CD8-positive, alpha-beta memory T cell (primary cell): ENCODE measurements at places on chromosomes 5 and 9.

DNA sequence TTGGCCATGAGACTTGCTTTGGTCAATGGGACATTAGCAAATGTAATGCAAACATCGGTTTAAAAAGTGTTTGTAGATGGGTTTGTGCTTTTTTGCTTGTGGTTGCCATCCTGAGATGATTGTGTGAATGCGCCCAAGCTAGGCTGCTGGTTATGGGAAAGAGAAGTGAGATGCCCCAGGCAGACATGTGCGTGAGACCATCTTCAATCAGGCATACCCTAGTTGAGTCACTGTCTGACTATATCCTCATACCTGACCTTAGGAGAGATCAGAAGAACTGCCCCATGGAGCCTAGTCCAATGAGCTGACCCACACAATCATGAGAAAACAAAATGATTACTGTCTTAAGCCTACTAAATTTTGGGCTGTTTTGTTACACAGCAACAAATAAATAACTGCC, 36.8 kb upstream of the ZNF608 start:
- DNase-seq = no peak
- no peak overlapping the region for H3K4me3 ChIP-seq
- H3K27ac ChIP-seq = no peak overlapping the region
- no peaks in the 10 kb centered on the region for H3K27me3 ChIP-seq
- no peaks in the 10 kb centered on the region for H3K4me1 ChIP-seq
- no peaks in the 10 kb centered on the region for H3K36me3 ChIP-seq

DNA sequence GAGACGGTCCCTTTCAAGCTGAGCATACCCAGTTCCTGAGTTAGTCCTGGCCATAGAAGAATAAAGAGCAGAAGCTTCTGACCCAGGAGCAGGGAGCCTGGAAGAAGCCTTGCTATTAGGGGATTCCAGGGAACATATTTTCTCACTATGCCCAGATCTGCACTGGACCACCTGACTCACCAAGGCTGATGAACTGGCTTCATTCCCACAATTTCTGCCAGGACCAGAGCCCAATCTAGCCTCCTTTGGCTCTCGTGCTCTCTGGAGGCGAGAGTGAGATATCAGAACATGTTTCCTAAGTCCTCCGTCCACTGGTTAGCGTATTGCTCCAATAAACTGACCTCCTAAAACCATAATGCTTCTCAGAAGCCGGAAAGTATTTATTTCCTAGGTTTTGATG, 9.9 kb downstream of the GABBR2 start:
- no peak overlapping the region for H3K4me3 ChIP-seq
- no peak for DNase-seq
- H3K36me3 ChIP-seq = no peaks in the 10 kb centered on the region

- H3K27me3 ChIP-seq = no peaks in the 10 kb centered on the region
- DNase-seq = no peak
- no peaks in the 10 kb centered on the region for H3K36me3 ChIP-seq
Observed at GRCh38 chr5:132392978-132393825, 23.7 kb downstream of the SLC22A5 start.

- DNase-seq = no peak
- H3K4me1 ChIP-seq = peaks cover 17% of the 10 kb centered on the region
- no peaks in the 10 kb centered on the region for H3K27me3 ChIP-seq
- H3K27ac ChIP-seq = peak overlapping the region; percentile 96
Observed at GRCh38 chr5:132865668-132866341, 464 bp downstream of the GDF9 start.

DNA sequence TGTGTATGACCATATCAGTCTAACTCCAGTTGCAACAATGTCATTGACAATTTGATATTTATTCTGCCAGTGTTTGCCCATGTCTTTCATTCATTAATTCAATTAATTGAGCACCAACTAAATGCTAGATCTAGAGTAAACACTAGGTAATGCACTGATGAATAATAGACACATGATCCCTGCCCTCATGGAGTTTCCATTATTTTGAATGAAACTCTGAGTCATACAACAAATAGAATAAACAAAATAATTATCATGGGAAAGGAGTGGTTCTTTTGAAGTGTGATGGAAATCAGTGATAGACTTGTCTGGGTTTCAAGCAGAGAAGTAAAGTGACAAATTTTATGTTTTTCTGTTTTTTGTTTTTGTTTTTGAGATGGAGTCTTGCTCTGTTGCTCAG, 4.6 kb downstream of the ARHGEF37 start:
- H3K4me1 ChIP-seq = peaks cover 2% of the 10 kb centered on the region
- DNase-seq = no peak
- peaks cover 8% of the 10 kb centered on the region for H3K27me3 ChIP-seq
- H3K36me3 ChIP-seq = no peaks in the 10 kb centered on the region
- H3K4me3 ChIP-seq = no peak overlapping the region

- H3K4me3 ChIP-seq = no peak overlapping the region
- no peaks in the 10 kb centered on the region for H3K36me3 ChIP-seq
- DNase-seq = no peak
- no peaks in the 10 kb centered on the region for H3K27me3 ChIP-seq
- no peak overlapping the region for H3K27ac ChIP-seq
Observed at GRCh38 chr5:91906027-91906426, 522.9 kb upstream of the ARRDC3 start.

- H3K4me3 ChIP-seq = no peak overlapping the region
- H3K4me1 ChIP-seq = no peaks in the 10 kb centered on the region
- no peaks in the 10 kb centered on the region for H3K36me3 ChIP-seq
- H3K27ac ChIP-seq = no peak overlapping the region
- DNase-seq = no peak
- H3K27me3 ChIP-seq = no peaks in the 10 kb centered on the region
Observed at GRCh38 chr5:94024101-94024500, 282.7 kb upstream of the POU5F2 start.

DNA sequence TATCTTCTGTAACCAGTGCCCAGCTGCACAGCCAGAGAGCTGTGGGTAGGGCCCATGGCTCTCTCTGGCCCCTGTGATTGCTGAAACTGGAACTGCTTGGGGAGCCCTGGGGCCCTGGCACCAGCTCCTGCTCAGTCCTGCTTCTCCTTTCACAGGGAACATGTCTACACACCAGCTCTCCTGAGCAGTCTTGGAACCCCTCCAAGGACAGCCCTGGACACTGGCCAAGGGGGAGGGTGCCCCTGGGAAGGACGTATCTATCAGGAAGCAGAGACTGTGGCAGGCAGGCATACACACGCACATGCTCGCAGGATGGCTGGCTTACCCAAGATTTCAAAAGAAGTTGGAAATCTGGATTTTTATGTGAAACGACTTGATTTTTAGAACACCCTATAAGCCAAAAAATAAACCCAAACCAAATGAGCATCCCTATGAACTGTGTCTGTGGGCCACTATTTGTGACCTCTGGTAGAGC, 8.8 kb upstream of the TRAF1 start:
- H3K27ac ChIP-seq = peak overlapping the region; percentile 52

DNA sequence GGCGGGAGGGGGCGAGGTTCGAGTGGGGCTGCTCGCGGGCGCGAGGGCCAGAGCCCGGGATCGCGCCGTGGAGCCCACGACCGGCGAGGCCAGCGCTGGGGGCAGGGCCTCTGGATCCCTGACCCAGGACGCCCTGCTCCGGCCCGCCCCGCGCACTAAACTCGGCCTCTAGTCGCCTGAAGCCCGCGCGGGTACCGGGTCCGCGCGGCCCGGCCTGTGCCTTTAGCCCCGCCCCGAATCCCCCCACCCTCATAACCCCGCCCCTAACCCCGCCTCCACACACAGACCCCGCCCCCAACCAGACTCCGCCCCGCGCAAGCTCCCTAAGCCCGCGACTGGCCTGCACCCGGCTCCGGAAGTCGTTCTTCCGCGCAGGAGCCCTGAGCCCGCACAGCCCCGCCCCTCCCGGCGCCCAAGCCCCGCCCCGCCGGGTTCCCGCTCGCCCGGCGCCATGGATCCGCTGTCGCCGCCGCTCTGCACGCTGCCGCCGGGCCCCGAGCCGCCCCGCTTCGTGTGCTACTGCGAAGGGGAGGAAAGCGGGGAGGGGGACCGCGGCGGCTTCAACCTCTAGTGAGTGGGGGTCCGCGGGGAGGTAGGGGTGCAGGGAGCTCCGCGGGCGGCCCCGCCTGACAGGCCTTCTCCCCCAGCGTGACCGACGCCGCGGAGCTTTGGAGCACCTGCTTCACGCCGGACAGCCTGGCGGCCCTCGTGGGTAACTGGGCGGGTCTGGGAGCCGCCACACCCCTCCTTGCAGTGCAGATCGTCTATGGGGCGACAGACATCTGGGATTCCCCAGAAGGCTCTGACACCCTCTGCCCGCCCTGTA, at the start of gene PAXX:
PAXX (plus strand) TSS at position 430 of the 826 bp plus-strand sequence; CDS start at position 452, 22 bp downstream.
- H3K27me3 ChIP-seq = no peaks in the 10 kb centered on the region
- H3K4me3 ChIP-seq = peak within 1 kb of the TSS; percentile 65
- DNase-seq = peak; percentile 93
- peak within 1 kb of the TSS; percentile 83 for H3K27ac ChIP-seq

- H3K27ac ChIP-seq = no peak overlapping the region
- no peak overlapping the region for H3K4me3 ChIP-seq
- no peaks in the 10 kb centered on the region for H3K36me3 ChIP-seq
- peaks cover 6% of the 10 kb centered on the region for H3K27me3 ChIP-seq
- peaks cover 6% of the 10 kb centered on the region for H3K4me1 ChIP-seq
Observed at GRCh38 chr5:172637740-172638139, 3.3 kb upstream of the NEURL1B start.

GRCh38 chr9:36144309-36145232, 8.0 kb downstream of the GLIPR2 start:
- peak overlapping the region; percentile 61 for H3K4me3 ChIP-seq
- peak; percentile 38 for DNase-seq
- no peaks in the 10 kb centered on the region for H3K36me3 ChIP-seq
- H3K4me1 ChIP-seq = peaks cover 98% of the 10 kb centered on the region

GRCh38 chr9:77909306-77909705, 122.3 kb downstream of the GNAQ start:
- H3K36me3 ChIP-seq = no peaks in the 10 kb centered on the region
- peak overlapping the region; percentile 8 for H3K4me3 ChIP-seq
- no peak for DNase-seq
- peaks cover 31% of the 10 kb centered on the region for H3K4me1 ChIP-seq
- no peaks in the 10 kb centered on the region for H3K27me3 ChIP-seq

DNA sequence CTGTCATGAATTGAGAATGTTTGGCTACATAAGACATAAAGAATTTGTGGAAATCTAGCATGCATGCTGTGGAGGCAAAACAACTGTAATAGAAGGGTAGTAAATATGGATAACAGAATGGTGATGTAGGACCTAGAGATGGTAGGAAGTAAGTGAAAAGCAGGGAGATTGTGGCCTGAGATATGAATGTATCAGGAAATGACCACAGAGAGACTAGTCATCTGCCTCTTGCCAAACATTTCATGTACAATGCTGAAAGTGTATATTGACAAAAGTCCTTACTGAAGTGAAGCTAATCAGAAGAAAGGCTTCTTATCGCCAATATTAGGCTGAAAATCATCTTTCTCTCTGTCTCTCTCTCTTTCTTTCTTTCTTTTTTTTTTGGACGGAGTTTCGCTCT, 873.1 kb upstream of the CTNND2 start:
- no peak overlapping the region for H3K27ac ChIP-seq
- DNase-seq = no peak
- no peak overlapping the region for H3K4me3 ChIP-seq

DNA sequence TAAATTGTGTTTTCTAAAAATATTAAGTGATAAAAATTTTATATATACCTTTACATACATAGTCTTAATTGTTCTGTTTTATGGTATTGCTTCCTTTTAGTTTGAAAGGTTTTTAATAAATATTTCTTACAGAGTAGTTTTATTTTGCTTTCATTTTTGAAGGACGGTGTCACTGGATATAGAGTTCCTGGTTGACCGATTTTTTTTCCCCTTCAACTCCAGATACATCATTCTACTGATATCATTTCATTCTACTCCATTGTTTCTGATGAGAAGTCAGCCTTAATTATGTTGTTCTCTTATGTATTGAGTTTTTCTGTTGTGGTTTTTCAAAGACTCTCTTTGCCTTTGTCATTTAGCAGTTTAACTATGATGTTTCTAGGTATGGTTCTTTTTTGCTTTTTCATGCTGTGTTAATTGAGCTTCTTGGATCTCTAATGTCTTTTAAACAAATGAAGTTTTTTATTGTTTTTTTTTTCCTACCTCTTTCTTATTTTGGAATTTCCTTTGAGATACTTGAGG, 30.4 kb downstream of the MTREX start:
- peaks cover 9% of the 10 kb centered on the region for H3K4me1 ChIP-seq
- H3K27ac ChIP-seq = no peak overlapping the region
- H3K4me3 ChIP-seq = no peak overlapping the region

DNA sequence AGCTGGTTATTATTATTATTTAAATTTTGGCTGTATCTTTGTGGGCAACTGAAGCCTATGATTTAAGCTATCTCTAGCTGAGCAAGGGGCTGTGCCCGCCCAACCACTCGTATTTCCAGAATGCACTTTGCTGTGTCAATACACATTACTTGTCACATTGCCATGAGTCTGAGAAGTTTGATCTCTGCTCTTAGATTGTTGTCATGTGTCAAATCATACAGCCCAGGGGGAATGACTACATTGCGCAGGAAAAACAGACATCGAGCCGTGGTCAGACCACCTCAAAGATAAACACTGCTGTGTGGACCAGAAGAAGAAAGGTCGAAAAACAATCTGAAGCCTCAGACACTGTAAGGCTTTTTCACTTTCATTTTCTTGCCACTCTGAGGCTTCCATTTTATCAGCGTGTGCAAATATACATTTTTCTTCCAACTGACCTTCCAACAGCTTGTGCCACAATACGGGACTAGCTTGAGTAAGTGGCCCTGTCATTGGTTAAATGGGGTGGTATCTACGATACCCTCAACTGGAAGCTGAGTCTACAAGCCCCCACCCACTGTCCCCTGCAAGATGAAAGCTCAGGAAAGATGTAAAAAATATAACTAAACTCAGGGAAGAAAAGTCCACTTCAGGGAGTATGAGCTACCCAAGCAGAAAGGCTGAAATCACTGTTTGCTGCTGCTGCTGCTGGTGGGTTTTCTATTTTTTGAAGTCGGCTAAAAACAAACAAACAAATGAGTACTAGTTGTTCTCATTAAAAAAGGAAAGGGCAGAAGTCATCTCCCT, 603.0 kb downstream of the BNC2 start:
- DNase-seq = no peak
- H3K4me1 ChIP-seq = no peaks in the 10 kb centered on the region
- no peak overlapping the region for H3K4me3 ChIP-seq
- H3K27me3 ChIP-seq = no peaks in the 10 kb centered on the region
- no peak overlapping the region for H3K27ac ChIP-seq
- H3K36me3 ChIP-seq = no peaks in the 10 kb centered on the region

- no peak for DNase-seq
- H3K27ac ChIP-seq = no peak overlapping the region
- no peaks in the 10 kb centered on the region for H3K36me3 ChIP-seq
- no peaks in the 10 kb centered on the region for H3K4me1 ChIP-seq
- H3K4me3 ChIP-seq = no peak overlapping the region
Observed at GRCh38 chr5:36585701-36586100, 20.7 kb upstream of the SLC1A3 start.

DNA sequence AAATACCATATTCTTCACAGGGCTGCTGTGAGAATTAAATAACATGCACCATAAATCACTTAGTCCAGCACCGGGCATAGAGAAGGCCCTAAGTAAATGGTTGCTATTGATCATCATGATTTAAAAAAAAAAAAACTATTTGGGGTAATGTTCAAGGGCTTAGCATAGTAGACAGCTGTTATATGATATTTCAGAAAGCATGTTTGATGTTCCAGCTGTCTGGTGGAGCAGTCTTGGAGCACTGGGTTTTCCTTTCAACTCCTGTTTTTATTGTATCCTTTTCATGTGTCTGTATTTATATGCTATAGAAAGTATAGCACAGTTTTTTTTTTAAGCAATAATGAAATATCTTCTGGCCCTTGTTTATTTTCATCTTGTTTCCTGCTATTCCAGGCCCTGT, 28.0 kb upstream of the TOMM5 start:
- H3K4me1 ChIP-seq = no peaks in the 10 kb centered on the region
- no peak for DNase-seq
- no peak overlapping the region for H3K27ac ChIP-seq
- H3K27me3 ChIP-seq = no peaks in the 10 kb centered on the region
- no peaks in the 10 kb centered on the region for H3K36me3 ChIP-seq
